Left cardiac atrium (tissue), 4 donors: ENCODE measurements at places on chromosomes 4 and X. TPM values are rescaled to one million over a fixed set of nuclear protein-coding genes. Genes with fewer than 3 reads are reported as not detected.
A peak's percentile ranks its signal among the peaks of the same experiment; 100 is the strongest.

The PRIMPOL gene
- 9.8 TPM for total RNA-seq

The SPANXC gene
- total RNA-seq: not detected

The KLHL4 gene
- 1.2 TPM for total RNA-seq

The SCRG1 gene
- total RNA-seq: 1.6 TPM

DNA sequence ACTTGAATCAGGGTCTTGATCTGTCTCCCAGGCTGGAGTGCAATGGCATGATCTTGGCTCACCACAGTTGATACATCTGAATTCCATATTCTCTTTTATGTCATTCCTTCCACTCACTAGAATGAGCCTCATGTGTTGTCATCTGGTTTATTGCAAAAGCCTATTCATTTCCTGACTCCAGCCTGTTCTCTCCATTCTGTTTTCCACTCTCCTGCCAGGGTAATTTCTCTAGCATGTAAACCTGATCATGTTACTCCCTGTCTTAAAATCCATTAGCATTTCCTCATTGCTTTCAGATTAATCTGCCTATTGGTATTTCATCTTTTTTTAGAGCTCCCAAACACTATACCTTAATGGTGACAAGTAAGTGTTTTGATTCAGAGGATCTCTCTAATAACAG is 4.3 kb upstream of the DDX60L start:
- DNase-seq: no peak

DNA sequence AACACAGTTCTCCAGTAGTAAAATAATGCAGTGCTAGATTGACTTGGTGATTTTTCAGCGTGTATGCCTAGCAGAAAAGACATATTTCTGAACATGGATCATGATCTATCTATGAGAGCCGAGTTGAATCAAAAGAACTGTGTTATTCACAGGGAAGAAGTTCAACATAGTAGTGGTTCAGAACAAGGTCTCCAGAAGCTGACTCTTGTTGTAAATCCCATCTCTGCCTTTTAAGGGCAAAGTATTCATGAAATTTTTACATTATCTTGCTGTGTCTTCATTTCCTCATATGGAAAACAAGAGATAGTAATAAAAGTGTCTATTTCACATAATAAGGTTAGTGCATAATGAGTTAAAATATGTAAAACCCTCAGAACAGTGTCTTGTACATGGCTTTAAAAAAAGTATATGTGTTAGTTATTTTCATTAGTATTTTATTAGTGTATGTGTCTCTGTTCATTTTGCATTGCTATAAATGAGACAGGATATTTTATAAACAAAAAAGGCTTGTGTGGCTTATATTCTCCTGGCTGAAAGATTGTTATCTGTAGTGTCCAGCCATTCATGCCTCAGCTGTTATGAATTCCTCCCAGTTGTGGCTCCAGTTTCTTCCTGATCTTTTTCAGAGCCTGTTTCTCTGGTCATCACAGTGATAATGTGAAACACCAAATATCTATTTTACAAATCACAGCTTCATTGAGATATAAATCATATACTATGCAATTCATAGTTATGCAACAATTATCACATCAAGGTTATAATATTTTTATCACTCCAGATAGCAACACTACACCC is 1351.2 kb downstream of the STIM2 start:
- DNase-seq: no peak

DNA sequence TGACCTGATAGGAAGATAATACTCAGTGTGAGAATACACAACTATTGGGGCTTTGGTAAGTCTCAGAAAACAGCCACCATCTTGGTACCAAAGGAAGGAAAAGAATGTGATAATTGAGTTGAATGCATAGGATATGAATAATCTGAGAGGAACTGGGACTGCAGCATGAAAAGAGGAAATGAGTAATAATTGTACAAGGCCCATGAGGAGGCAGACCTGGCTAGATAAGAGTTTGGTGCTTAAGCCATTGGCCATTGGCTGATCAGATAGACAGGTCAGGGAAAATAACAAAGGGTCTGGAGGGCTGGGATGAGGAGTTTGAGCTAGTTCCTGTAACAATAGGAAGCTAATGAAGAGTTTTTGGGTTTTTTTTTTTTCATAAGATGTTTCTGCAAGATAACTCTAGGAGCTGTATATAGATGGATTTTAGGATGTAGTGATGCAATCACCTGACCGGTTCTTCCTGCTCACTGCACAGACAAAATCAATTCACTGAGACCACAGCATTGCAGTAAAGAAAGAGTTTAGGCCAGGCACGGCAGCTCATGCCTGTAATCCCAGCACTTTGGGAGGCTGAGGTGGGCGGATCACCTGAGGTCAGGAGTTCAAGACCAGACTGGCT is 5.3 kb upstream of the TRMT2B start:
- DNase-seq: no peak

GRCh38 chr4:77073106-77073809 is 2.5 kb downstream of the CCNI start:
- DNase-seq: no peak

GRCh38 chr4:92421920-92422319 is 118.2 kb downstream of the GRID2 start:
- DNase-seq: no peak

DNA sequence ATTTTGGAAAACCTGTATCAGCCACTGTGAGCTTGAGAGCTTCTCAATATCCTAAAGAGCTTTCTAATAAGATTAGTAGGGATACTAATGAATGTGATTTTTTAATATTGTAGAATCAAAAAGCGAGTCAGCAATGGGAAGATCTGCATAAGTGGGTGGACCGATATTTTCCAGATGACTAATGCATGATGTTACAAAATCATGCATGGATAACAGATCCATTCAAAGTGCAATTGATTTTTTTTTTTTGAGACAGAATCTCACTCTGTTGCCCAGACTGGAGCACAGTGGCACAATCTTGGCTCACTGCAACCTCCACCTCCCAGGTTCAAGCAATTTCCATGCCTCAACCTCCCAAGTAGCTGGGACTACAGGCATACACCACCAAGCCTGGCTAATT is 7.3 kb upstream of the CLDN2 start:
- no peak for DNase-seq

DNA sequence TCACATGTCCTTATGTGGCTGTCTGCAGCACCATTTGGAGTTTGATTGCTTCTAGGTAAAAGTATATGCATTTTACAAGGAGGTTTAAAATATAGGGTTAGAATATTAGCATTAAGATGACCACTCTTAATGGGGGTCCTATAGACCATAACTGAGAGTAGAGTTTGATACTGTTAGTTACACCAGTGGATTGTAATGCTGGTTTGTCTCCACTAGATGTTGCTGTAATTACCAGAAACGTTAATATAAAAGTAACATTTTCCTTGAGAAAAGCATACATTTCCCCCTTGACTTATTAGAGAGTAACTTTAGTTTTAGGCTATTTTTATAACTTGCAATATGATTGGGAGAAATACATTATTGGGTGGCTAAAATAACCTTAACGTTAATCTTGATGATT is 93.0 kb downstream of the ZXDA start:
- DNase-seq: no peak

GRCh38 chr4:22238742-22239141 is 277.1 kb downstream of the ADGRA3 start:
- DNase-seq: no peak

- DNase-seq: peak; percentile 40
These were observed 21.2 kb upstream of the FAM156A start for GRCh38 chrX:52979568-52979967.

- DNase-seq: no peak
These were observed 55.8 kb downstream of the EMCN start for GRCh38 chr4:100461807-100462605.

DNA sequence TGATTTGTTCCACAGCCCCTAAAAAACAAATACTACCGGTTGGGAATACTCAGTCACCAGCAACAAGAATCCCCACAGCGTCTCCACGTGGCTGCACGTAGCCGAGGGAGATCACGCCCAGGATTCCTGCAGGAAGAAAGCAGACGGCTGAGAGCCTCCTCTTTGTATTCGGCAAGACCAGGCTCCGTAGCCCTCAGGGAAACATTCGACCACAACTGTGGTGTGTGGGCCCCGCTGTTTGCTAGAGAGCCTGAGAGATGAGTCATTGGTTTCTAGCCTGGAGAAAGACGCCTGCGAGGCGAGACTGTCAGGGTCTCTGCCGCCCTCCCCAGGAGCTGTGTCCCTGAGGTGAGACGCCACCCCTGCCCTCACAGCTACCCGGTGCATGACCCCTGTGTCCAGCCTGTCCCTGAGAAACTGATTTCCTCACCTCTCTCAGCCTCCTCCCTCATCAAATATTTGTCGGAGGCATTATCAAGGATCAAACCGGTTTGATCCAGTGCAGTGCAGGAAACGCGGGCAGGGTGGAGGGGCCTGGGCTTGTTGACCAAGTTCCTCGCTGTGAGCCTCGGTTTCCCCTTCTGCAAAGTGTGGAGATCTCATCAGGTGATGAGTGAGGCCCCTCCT is 4.7 kb upstream of the S100P start:
- DNase-seq: no peak

- DNase-seq: no peak
These were observed 226.0 kb downstream of the RASL11B start for GRCh38 chr4:53088152-53088551.
